ENCODE measurements at places on chromosomes 3 and 15. TPM values are rescaled to one million over a fixed set of nuclear protein-coding genes. Genes with fewer than 3 reads are reported as not detected.

Gene CD276
- 2.6 TPM for total RNA-seq

Gene IGSF11
- total RNA-seq, result 0.52 TPM

Gene NPAP1
- not detected for total RNA-seq

Gene MESP1
- total RNA-seq, result 2.1 TPM

Gene MEX3B
- 0.54 TPM for total RNA-seq

DNA sequence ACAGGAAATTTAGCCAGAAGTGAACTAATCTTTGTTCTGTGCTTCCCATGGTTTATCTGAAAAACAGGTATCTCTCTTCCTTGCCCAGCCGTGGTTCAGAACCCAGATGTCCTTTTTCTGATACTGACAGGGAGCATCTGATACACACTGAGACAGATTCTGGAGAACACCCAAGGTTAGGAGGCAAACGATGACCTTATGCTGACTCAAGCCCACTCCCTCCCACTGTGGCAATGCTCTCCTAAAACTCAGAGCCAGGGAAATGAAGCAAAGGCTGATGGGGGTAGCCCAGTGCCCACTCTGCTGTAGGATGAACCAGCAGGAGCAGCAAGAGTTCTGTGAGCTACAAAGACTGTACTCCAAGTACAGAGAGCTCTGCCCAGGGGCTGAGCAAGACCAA is 225.1 kb downstream of the NTRK3 start:
- ATAC-seq, result no peak

DNA sequence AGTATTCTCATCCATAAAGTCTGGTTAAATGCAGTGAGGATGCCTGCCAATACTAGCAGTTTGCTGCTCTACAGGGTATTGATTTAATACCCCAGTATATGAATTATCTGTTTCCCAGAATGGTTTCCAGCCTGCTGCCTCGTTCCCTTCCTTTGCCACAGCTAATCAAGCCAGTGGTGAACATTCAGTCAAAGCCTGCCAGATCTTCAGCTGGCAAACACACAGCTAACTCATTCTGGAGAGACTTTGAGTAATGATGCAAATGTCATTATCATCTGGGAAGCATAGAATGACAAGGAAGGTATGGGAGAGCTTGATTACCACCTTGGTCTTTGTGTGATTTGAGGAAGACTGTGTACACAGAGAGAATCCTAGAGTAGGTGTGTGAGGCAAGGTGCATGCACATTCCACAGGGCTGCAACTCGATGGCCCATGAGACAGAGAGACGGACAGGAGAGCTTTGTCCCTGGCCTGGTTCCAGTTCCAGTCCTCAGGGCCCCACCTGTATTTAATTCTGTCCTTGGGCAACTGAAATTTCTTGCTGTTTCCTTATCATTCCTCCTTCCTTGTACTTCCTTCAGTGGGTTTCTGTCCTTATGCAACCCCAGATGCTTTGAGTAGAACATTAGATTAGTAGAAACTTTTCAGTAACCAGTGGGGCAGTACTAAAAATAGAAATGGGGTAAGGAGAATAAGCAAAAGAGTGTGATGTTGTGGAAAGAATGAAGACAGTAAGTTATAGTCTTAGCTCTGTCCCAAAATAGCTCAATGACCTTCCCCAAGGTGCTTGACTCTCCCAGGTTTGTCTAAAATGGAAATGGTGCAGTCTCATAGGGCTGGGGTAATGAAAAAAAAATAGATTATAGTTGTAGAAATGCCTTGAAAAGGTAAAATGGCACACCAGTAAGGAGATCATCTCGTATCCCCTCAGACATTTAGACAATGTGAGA is 72.5 kb downstream of the MITF start:
- no peak for ATAC-seq

GRCh38 chr3:184662187-184662586 is 49.7 kb downstream of the MAGEF1 start:
- ATAC-seq, result no peak

DNA sequence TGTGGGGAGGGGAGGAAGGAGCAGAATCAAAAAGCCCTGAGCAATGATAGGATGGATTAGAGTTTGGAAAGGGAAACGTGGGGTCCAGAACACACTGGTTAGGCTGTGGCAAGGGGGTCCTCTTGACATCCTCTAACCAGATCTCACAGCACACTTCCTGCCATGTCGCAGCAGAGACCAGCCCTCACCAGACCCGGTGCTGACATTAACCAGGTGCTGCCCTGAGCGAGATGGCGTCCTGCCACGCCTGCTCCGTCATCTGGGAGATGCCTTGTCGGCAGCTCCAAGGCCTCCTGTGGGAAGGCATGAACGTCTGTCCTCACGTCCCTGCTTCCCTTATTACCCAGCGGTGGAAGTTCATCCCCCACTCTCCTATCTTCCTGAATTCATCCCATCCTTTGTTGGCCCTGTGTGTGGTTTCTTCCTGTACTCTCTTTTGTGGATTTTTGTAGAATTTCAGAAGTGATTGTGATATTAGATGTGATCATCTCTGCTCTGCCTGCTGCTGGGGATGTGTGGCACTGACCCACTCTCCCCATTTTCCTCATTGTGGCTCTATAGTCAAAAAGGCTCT is 29.4 kb upstream of the MYZAP start:
- ATAC-seq, result no peak

DNA sequence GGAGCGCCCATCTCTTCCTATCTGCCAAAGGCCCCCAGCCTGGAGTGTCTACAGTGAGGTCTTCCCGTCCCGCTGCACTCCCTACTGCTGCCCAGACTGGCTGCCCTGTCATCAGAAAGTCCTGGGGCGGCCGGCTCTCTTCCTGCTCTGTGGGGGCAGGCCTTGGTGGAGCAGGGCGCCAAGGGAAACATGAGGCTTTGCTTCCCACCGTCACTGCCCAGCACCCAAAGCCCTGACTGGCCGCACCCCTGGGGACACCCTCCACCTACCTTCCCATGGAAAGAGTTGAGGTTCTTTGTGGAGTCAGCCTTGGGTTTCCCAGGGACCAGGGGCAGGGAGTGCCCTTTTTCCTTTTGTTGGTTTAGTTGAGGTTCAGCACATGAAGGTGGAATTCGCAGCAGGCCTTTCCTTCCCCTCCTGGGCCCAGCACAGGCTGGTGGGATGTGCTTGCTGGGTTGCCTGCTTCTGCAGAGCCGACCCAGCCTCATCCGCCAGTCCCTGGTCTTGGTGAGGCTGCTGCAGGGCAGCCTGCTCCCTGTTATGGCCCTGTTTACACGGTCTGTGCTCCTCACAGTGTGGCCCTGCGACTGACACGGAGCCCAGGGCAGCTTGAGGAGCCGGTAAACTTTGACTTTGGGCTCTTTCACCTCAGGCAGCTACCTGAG is 51.8 kb upstream of the PLXNA1 start:
- ATAC-seq, result no peak

DNA sequence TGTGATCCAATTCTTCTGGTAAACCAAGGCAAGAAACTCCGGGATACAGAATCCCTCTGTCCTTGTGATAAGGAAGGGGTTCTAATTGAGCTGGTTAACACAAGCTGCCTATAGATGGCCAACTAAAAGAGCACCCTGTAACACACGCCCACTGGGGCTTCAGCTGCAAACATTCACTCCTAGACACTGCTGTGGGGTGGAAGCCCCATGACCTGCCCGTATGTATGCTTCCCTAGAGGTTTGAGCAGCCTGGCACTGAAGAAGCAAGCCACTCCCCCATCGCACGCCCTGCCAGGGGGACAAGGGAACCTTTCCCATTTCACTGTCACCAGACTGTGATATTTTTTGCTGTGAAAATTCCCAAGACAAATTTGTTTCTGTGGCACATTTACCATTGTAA is 516.9 kb upstream of the GOLIM4 start:
- ATAC-seq, result no peak

GRCh38 chr3:190585805-190586630 is 72.1 kb downstream of the IL1RAP start:
- ATAC-seq, result peak; percentile 90

DNA sequence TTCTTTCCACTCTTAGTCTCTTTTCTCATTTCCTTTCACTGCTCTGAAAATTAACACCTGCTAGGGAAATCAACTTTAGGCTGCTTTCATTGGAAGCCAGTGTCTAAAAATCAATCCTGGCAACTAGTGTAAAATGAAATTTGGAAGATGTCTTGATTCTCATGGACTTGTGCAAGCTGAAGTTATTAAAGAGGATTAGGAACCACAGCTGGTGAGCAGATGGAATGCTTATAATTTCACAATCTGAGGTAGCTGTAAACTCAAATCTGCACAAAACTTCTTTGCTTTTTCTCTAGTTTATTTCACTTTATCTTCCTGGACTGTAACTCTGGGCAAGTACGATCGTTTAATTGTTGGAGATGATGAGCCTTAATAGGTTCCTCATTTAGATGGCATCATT is 175.6 kb downstream of the GHSR start:
- no peak for ATAC-seq
